Activated naive CD4-positive, alpha-beta T cell (primary cell): ENCODE measurements at places on chromosomes 3 and 15.

DNA sequence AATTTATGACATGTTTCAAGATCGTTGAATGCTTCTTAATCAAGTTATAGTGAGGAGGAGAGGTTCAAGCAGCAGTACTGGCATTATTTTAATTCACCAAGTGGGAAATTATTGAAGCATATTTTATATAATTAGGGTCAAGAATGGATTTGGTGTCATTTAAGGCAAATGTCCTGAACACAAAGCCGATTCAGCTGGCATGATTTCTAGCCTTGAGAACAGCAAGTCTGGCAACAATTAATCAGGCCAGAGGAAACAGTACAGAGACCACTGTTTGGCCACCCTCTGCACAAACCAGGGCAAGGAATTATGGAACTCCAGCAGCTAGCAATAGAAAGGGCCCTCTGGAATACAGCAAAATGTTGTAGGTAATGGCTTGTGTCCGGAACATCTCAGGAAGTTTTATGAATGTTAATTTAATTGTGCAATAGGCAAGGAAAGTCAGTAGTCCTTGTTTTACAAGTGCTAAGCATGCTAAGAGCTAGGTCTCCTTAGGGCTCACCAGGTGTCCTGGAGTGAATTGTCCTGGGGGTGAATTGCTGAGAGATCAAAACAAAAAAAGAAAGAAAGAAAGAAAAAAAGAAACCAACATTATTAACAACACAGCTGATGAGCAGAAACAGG is 38.7 kb upstream of the SNRK start:
- DNase-seq, result no peak

- DNase-seq, result no peak
Observed at GRCh38 chr15:71679793-71680353, 130.5 kb upstream of the NR2E3 start.

DNA sequence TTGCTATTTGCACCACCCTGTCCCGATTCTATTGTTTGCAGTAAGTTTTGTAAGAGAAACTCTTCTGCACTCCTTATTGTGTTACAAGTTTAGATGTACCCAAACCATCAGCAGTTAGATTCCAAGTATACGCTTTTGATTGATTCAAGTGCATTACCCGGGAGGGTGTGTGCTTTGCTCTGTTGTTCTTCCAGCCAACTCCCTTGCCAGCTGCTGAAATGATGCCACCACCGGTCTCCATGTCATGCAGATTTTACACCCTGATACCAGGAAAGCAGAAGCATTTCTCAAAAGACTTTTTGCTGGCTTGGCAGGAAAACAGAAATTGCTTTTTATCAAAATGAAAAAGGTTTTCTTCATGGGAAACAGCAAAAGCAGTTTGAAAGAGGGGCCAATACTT is 1006.6 kb upstream of the CFAP20DC start:
- DNase-seq, result no peak

- no peak for DNase-seq
Observed at GRCh38 chr15:38904298-38904697, 339.7 kb upstream of the RASGRP1 start.

DNA sequence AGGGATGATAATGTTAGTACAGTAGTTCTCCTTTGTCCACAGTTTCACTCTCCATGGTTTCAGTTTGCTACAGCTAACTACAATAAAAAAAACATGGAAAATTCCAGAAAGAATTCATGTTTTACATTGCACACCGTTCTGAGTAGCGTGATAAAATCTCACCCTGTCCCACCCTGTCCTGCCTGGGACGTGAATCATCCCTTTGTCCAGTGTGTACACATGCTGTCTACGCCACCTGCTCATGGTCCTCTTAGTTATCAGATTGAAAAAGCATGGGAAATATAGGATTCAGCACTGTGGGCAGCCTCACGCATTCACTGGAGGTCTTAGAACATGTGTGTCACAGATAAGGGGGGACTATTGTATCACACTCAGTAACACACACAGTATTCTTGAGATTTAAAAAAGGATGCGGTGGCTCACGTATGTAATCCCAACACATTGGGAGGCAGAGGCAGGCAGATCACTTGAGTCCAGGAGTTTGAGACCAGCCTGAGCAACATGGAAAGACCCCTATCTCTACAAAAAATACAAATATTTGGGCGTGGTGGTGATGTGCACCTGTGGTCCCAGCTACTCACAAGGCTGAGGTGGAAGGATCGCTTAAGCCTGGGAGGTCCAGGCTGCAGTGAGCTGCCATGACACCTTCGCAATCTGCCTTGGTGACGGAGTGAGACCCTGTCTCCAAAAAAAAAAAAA is 8.7 kb upstream of the FLNB start:
- no peak for DNase-seq
